ENCODE measurements at places on chromosomes 7 and 10.

DNA sequence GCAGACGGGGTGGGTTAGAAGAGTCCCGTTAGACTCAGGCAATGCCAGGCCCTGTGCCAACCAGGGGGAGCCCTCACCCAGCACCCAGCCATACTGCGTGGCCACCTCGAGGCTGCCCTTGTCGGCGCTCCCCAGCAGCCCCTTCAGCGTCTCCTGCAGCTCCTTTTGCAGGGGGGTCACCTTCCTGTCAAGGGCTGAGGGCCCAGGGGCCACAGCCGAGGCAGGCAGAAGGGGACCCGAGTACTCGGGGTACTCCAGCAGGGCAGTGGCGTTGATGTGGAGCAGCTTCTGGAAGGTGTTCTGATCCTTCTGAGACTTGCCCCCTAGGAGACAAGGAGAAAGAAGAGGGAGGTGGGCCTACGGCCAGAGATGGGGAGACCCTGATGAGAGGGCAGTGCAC lies 9.7 kb downstream of the TBRG4 start:
- DNase-seq: no peak

GRCh38 chr10:8061274-8062211 lies 7.1 kb downstream of the GATA3 start:
- DNase-seq: peak; percentile 57

GRCh38 chr10:53957401-53957800 lies 843.6 kb downstream of the PCDH15 start:
- no peak for DNase-seq

- DNase-seq: no peak
Observed at GRCh38 chr7:151327659-151328058, 14.0 kb upstream of the NUB1 start.

Measured in activated T-cell treated with anti-CD3 and anti-CD28 coated beads, Interleukin-2, amount 50 U/mL, for 1 hour (primary cell).